Epithelial cell of esophagus (primary cell): ENCODE measurements at places on chromosomes 5 and 9.

GRCh38 chr5:168022446-168023169 lies 268.8 kb upstream of the WWC1 start:
- DNase-seq = no peak

DNA sequence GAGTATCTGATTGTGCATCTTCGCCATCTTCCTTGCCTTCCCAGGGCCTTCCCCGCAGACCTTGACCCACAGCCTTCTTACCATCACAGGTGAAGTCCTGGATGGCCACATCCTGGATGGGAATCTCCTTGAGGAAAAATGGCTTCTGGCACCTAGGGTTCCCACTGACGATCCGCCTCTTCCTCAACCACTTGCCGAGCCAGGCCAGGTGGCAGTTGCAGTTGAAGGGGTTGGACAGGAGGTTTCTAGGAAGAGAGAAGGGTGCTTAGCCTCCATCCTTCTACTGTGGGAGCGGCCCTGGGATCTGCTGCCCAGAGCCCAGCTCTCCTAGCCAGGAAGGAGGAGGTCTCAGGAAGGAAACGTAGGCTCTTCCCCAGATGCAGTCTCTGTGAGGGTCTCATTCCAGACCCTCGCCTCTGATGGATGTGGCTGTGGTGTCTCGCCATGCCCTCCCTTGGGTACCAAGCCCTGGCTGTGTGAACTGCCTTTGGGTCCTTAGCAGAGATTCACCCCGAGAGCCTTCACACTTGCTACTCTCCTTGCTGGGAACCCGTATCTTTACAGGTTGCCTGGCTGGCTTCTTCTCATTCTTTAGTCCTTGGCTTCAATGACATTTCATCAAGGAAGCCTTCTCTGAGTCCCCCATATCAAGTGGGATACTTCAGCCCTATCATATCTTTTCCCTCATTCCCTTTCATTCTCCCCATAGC lies 170.4 kb upstream of the PANK3 start:
- DNase-seq = no peak

- no peak for DNase-seq
These were observed 79.0 kb upstream of the RNF38 start for GRCh38 chr9:36479101-36479500.

GRCh38 chr5:112087222-112087621 lies 330.2 kb upstream of the NREP start:
- peak; percentile 71 for DNase-seq

DNA sequence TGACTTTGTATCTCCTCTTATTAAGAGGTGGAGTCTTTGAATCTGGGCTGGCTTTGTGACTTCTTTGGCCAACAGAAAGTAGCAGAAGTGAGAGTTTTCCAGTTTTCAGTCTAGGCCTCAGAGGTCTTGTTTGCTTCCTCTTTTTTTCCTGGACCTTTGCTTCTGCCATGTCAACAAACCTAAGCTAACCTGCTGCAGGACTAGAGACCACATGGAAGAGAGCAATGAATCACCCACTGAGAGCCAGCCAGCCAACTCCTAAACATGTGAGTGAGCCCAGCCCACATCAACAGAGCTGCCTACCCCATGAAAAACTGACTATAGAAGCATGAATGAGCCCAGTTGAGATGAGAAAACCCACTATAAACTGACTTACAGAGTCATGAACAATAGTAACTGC lies 29.9 kb downstream of the MRPL22 start:
- DNase-seq = peak; percentile 49

GRCh38 chr5:107322936-107323335 lies 347.8 kb downstream of the EFNA5 start:
- no peak for DNase-seq

DNA sequence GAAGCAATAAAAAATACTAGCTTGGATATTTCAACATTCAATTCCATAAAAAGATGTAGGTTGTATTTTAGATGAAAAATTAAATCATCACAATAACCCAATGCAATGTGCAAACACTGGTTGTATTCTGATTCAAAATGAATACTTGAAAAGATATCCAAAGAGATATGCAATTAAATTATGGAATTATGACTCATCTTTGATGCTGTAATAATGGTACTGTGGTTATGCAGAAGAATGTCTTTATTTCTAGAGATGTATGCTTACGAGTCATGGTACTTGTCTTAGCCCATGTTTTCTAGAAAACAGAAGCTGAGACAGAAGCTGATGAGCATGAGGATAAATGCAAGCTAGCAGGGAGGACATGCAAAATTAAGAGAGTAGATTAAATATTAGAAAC lies 1941.4 kb upstream of the NUDT12 start:
- peak; percentile 20 for DNase-seq

- no peak for DNase-seq
These were observed 109.5 kb downstream of the C9orf50 start for GRCh38 chr9:129511285-129511900.

DNA sequence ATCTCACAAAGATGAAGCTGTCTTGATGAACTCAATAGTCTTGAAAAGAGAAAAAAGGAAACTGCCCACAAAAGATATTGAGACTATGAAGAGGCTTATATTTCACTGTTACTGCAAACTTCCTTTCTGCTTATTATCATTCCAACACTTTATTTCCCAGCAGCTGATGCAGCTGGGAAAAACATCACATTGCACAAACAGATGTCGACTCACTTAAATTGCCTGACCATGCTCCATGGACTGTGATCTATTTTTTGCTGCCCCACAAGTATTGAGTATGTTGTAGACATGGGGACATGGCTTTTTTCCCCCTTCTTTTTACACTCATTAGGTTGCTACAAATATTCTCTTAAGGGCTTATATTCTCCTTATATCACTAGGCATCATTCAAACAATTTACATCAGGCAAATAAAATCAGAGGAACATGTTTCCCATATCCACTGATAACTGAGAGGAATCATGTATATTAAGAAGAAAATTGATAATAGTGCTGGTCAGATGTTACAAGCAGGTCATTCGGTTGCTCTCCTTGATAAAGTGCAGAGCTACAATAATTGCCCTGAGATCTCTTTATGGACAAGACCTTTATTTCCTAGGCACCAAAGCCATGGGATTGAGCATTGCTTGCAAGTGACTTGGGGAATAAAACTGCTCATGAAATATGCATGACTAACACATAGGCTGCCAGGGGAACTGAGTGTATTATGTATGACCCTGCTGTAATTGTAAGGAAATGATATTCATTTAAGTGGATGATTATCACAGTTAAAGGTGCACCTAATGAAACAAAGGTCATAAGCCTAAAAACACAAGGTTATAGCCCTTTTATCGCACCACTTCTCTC lies 509.9 kb downstream of the ZNF608 start:
- peak; percentile 36 for DNase-seq

DNA sequence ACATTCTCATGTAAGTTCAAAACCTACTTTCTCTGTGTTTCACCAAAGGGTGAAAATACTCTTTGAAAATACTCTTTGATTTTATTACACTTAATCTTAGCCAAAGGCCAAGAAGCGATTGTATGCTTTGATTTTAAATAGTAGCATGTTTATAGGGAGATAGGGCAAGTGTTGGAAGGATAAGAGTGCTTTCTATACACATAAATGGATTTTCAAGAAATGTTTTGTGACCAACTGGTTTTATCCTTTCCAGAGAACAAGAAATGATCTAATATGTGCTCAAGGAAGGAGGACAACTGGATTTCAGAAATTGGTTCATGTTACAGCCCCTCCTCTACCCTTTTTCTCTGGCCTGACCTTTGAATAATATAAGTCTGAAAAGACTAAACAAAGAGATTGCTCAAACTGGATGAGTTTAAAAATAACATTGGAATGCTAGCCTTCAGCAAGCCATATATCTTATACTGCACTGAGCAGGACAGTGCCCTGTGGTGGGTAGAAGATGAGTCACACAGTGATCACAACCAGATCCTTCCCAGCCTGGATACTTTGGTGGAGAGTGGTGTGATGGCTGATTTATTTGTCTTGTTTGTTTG lies 13.1 kb downstream of the PALM2AKAP2 start:
- DNase-seq = peak; percentile 83

GRCh38 chr9:130220352-130220751 lies 45.2 kb upstream of the HMCN2 start:
- DNase-seq = no peak

- DNase-seq = no peak
These were observed 1186.6 kb upstream of the SEMA6A start for GRCh38 chr5:117761186-117761585.

DNA sequence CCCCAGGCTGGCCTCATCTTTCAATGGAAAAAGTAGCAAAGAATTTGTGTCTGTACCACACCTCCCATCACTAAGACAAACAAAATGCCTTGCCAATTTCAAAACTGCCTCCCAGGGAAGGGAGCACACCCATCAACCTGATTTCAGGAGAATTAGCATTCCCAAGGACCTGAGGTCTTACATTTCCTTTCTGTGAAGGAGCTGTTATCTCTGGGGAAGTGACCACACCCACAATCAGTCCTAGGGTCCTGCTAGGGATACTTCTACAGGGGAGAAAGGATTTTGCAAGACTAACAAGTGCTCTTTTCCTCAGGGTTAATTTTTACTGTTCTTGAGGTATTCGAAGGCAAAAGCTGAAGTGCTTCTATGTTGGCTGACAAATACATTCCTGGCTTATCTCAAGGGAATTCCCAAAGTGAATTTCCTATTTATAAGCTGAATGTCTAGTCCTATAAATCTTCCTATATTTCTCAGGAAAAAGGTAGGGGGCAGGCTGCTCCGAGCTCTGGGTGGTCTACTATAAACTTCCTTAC lies 97.4 kb upstream of the ITGA1 start:
- DNase-seq = no peak

DNA sequence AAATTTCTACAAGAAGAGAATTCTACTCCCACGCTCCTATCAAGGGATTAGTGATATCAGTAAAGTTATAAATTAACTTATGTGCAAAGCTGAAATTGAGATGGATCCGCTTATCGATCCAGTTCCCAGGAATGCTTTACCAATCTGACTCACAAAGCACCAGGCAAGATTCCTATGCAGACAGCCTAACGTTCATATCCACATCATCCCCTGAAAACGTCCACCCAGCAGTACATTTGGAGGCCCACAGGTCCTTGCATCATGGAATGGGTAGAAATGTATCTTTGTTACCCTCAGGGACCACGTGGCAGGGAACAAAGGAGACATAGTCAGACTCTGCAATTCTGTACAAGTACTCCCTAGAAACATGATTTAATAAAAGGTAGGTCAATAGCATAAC lies 147.4 kb downstream of the ESM1 start:
- DNase-seq = no peak

DNA sequence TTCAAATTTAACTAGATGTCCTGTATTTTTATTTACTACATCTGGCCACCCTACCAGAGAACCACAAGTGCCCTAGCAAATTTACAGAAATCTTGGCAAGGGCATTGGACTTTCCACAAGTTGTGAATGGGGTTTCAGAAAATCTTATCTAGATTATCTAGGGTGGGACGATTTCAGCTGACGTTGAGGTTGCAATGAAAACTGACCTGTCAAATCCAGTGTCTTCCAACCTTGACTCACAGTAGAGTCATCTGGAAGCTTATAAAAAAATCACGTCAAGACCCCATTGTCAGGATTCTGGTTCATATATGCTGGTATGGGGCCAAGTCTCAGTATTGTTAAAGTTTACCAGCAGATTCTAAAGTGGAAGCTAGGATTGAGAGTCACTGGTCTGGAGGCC lies 109.6 kb upstream of the ACTBL2 start:
- DNase-seq = no peak
